ENCODE measurements at places on chromosomes 12 and 14.

- no peak for DNase-seq
Observed at GRCh38 chr12:66453844-66454243, 151.6 kb downstream of the HELB start.

GRCh38 chr12:92278378-92278828 is 132.8 kb upstream of the BTG1 start:
- no peak for DNase-seq

GRCh38 chr12:109759595-109759994 is 46.0 kb downstream of the FAM222A start:
- DNase-seq, result no peak

GRCh38 chr12:57896115-57896433 is 45.3 kb upstream of the ATP23 start:
- no peak for DNase-seq

DNA sequence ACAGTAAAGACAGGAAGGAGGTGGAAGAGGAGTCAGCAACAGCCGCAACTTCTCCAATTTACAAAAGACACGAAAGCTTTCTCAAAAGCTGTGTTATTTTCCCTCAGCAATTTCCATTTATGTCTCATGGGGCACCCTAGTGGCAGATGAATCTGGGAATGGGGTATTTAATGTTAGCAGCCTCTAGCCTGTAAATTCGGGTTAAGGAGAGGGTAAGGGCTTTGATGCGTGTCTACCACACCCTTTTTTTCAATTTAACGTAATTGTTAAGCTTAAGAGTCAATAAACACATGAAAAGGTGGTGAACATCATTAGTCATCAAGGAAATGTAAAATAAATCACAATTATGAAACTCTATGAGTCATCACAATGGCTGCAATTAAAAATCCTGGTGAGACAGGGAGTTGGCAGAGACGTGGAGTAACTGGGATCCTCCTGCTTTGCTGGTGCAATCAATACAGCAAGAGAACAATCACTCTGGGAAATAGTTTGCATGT is 986.4 kb downstream of the AACS start:
- DNase-seq, result no peak

DNA sequence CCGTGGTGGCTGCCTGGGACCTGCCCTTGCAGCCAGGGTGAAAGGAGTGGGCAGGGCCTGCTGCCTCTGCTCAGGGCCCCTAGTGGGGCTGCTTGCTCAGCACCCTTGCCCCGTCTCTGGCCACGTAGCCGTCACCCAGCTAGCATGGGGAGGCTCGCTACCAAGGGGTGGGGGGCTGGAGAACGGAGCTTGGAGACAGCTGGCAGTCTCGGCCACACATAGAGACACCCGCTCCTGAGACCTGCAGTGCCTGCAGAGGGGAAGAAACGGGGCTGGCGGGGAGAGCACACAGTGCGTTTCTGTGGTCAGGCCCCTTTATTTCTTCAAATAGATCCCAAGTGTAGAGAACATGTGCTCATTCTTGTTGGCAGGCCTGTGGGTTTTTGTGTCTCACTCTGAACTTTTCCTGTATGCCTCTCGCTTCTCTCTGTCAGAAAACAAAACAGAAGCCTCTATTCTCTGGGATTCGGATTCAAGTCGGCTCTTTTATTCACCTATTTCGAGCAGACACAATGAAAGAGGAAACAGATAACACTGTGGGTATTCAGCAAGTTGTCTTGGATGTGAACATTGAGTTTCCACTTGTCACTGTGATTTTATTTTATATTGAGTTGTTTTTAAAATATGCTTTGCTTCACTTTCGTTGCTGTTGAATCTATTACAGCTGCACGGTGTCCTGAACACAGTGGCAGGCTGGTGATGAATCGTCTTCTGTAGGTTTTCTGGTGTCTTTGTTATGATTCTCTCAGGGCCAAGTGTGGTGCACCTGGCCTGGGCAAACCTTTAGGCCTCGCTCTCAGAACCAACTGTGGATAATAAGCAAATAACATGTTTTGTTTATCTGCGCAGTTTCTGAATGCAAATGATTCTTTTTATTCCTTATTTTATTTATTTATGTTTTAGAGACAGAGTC is 26.5 kb downstream of the PACS2 start:
- no peak for DNase-seq

Data from T-helper 9 cell (primary cell).